Memory B cell (primary cell): ENCODE measurements at places on chromosomes 16 and 17.

- no peak for DNase-seq
Observed at GRCh38 chr17:61456061-61456681, 3.9 kb downstream of the TBX4 start.

GRCh38 chr17:49602783-49603182 is 27.1 kb downstream of the NXPH3 start:
- DNase-seq: no peak

DNA sequence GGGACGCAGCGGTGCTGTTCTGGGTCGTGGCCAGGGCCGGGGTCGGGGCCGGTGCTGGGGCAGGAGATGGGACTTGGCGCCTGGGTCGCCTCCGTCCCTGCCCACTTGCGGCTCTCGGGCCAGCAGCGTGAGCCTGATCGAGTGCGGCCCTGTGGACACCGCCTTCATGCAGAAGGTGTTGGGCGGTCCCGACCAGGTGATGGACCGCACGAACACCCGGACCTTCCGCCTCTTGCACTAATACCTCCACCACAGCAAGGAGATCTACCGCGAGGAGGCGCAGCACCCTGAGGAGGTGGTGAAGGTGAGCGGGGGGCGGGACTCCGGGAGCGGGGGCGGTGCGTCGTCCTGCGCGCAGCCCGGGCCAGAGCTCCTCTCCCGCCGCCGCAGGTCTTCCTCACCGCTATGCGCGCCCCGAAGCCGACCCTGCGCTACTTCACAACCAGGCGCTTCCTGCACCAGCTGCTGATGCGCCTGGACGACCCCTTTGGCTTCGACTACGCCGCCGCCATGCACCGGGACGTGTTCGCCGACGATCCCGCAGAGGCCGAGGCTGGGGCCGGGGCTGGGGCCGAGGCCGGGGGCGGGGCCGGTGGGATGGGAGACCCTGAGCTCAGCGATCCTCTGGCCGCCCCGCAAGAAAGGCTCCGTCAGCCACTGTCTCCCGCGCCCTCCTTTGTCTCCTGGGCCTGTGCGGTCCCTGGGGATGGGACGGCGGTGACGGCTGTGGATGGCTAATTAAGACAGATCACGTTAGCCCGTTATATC is 4.5 kb upstream of the HSD17B1 start:
- peak; percentile 87 for DNase-seq

- no peak for DNase-seq
Observed at GRCh38 chr17:34820248-34820801, 140.9 kb downstream of the CCT6B start.

- DNase-seq: no peak
Observed at GRCh38 chr16:65342231-65342866, 220.5 kb upstream of the CDH11 start.

GRCh38 chr16:14641926-14642325 is 9.2 kb downstream of the BFAR start:
- no peak for DNase-seq

- no peak for DNase-seq
Observed at GRCh38 chr16:89142474-89143195, 28.9 kb upstream of the CDH15 start.

GRCh38 chr17:13099926-13100325 is 82.1 kb upstream of the ELAC2 start:
- no peak for DNase-seq

- no peak for DNase-seq
Observed at GRCh38 chr16:66039793-66040192, 326.7 kb upstream of the CDH5 start.

- peak; percentile 31 for DNase-seq
Observed at GRCh38 chr16:48542020-48542473, 67.9 kb downstream of the N4BP1 start.

DNA sequence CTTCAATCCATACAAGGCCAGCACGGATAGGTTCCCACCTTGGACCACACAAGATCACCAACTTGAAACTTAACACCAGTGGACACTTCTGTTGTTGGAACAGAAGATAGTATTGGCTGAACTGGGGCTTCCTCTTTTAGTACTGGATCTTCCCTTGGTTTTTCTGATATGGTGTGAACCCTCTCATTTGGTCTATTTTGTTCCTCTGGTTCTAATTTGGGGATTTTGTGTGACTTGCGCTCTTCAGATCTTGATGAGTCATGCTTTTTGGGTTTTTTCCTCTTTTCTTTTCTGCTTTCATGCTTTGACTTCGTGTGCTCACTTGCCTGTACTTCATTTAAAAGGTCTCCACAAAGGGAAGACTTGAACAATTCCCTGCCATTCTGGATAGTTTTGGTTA is 39.0 kb downstream of the SOST start:
- DNase-seq: no peak

GRCh38 chr17:75205793-75206163 is 299 bp downstream of the NUP85 start:
- no peak for DNase-seq

GRCh38 chr17:12619459-12620199 is 46.1 kb upstream of the MYOCD start:
- no peak for DNase-seq

- no peak for DNase-seq
Observed at GRCh38 chr17:67863624-67864247, 38.4 kb downstream of the BPTF start.

DNA sequence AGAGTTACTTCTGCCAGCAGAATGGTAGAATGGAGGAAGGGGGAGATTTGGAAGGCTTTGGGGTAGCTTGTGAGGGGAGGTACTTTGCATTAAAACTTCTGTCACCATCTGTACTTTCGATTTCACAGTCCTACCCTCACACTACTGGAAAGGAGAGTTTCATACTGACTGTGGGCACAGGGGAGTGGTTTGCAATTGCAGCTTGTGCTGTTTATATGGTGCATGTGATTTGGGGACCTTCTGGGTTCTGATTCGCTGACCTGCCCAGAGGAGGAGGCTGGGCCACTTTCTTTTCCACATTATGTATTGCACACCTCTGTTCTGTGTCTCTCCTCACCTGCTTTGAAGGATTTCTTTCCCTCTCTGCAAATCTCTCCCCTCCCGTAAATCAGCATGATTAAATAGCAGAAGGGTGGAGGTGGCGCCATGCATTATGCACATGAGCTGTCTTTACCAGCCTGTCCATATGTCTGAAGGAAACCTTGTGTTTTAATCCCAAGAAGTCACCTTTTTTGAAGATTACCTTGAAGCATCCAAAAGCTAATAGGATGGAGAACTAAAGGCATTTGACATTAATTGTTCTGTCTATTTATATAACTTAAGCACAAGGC is 90.9 kb downstream of the RBFOX1 start:
- DNase-seq: no peak

GRCh38 chr16:64880006-64880405 is 241.9 kb downstream of the CDH11 start:
- no peak for DNase-seq

DNA sequence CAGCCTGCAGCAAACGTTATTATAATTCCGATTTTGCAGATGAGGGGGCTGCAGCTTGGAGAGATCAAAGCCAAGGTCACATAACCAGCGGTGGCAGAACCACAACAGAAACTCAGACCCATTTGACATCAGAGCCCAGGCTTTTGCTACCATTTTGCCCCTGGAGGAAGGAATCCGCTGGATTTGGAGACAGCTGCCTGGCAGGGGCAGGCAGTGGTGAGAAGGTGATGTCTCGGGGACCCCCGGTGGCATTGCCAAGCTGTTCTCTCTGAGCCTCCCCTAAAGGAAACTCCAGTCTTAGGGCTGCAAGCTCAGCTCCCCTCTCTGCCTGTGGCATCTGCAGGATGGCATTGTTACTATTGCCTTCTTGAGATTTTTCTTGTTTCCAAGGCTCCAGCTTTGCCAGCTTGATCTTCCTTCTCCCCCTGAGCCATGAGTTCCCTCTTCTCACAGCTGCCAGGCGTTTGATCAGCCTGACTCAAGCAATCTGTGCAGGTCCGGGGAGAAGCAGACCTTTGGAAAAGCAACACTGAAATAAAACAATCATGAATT is 40.8 kb downstream of the AIPL1 start:
- DNase-seq: no peak

- DNase-seq: no peak
Observed at GRCh38 chr17:5629128-5629527, 44.8 kb upstream of the NLRP1 start.

DNA sequence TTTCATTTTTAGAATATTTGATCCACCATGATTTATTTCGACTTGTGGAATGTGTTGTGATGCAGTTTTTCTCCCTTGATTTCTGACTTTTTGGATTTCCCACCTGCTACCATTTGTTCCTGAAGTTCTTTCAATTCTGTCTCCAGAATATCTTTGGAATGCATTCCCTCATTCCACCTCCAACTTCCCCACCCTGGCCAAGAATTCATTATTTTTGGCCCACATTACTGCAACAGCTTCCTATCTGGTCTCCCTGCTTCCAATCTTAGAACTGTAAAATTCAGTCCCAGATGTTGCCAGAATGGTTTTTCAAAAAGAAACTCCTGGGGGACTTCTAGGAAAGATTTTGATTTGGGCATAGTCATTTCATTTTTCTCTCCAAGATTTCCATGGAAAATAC is 182.3 kb upstream of the HS3ST4 start:
- DNase-seq: no peak

- DNase-seq: no peak
Observed at GRCh38 chr17:42526031-42526444, 10.0 kb upstream of the NAGLU start.

- no peak for DNase-seq
Observed at GRCh38 chr17:1683459-1683858, 1.2 kb downstream of the PRPF8 start.

DNA sequence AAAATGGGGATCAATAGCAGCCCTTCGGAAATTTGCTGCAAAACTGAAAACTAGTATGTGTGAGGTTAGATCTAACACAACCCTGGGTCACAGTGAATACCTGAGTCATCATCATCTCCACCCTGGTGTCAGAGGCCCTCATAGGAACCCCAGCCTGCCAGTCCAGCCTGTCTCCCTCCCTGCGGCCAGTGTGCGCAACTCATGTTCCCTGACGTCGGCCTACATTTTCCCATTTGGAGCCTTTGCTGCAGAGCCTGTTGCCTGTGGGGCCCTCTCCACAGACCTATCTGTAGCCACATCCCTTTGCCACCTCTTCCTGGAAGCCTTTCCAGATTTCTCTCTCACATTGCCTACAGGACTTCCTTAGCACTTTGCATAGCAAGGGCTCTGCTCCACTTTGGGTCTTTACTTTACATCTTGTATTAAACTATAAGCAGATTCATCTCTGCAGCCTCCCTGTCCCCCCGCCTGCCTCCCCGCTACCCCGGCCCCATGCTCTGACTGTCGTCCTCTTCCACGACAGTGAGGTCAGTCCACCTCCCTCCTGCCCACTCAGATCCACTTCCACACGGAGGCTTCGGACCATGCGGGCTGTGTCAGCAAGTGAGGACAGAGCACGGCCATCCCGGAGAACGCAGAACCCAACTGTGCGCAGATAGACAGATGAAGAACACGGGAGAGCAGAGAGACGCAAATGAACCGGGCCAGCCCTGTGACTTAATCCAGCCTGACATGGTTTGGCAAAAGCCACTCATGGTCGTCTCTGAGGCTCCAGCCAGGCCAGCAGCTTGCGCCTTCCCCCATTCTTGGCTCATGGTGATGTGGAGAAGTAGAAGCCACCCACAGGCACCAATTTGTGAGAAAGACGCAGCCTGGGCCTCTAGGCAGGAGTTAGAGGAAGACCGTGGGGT is 31.0 kb downstream of the NGFR start:
- no peak for DNase-seq

DNA sequence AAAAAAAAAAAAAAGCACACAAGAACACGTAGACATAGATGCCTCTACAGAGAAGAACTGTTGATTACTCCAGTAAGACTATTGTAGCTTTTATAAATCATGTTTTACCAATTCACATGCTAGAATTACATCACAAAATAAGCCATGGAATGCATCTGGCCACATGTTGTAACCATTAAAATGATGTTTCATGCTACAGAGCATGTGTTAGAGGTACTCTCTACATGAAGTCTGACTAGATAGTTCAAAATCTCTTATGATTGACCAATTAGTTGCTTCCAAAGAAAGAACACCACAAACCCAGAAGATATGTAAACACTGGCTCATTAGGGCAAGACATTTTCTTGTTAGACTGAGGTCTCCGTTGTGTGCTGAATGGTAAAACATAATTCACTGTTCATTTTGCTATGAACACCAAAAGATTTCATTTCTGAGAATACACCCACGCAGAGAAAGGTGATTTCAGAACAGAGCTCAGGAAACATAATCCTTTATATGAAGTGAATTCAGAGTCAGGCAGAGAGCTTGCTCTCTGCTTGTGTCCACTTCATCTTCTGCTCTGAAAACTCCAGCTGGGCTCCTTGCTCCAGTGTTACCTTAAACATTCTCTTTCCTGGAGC is 411.4 kb upstream of the SOX9 start:
- no peak for DNase-seq

DNA sequence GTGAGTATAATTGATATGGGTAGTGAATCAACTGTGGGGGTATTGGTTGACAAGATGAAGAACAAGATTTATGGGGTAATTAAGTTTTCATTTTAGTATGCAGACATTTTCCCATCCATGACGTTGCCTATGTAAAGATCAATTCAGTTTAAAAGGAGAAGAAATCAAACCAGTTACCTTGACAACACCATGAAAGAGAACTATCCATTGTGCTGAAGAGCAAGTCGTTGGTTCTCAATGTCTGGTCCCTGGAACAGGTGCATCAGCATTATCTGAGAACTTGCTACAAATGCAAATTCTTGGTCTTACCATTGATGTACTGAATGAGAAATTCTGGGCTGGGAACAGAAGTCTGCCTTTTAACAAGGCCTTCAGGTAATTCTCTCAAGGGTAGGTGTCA is 801 bp upstream of the OR4D2 start:
- DNase-seq: no peak

DNA sequence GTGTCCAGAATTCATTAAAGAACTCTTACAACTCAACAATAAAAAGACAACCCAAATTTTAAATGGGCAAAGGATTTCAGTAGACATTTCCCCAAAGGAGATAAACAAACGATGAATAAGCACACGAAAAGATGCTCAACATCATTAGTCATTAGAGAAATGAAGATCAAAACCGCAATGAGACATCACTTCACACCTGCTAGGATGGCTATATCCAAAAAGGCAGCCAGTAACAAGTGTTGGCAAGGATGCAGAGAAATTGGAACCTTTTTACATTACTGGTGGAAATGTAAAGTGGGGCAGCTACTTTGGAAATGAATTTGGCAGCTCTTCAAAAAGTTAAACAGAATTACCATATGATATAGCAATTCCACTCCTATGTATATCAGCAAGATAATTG is 42.0 kb downstream of the PITPNM3 start:
- no peak for DNase-seq
